ENCODE measurements at places on chromosomes 2 and 18.

DNA sequence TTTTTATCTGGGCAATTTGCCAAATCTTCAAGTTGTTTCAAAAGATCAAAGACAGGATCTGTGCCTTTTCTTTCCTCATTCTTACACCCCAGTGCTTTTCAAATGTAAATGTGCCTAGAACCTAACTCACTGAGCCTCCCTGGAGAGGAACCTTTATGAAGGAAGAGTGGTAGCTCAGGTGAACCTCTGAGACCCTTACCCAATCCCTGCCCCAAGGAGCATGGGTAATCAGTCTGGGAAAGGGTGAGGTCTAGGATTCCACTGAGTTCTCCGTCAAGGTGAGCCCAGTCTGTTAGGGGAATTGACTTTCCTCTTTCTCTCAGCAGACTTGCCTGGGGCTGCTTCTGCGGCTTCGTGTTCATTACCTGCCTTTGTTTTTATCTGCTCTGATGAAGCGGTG, 88.1 kb upstream of the MAP4K4 start:
- no peak for DNase-seq

DNA sequence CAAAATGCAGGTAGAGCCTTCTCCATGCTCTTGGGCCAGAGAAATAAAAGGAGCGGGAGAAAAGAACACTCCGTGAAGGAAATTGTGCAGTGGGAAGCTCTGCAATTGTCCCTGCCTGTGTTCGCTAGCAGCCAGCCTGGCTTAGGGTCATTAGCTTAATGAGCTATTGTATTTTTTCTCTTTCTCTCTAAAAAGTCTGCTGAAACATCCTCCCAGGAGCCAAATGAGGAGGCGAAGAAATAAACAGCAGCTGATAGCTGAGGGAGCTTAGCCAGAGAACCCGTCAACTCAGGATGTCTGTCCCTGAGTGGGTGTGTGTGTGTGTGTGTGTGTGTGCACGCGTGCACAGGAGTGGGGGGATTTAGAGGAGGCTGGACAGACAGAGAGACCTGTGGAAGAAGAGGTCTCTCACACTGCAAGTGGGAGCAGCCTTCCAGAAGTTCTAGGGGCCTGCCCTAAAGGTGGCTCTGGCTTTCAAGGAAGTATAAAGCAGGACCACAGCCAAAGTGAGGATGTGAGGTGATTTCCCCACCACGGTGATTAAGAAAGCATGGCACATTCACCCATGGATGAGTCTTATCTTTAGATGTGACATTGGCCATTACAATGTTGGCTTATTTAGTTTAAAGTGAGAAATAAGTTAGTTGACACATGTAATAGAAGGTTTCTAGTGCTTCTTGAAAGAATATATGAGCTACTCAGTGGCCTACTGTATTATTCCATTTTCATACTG, 690.4 kb downstream of the RNF144A start:
- no peak for DNase-seq

DNA sequence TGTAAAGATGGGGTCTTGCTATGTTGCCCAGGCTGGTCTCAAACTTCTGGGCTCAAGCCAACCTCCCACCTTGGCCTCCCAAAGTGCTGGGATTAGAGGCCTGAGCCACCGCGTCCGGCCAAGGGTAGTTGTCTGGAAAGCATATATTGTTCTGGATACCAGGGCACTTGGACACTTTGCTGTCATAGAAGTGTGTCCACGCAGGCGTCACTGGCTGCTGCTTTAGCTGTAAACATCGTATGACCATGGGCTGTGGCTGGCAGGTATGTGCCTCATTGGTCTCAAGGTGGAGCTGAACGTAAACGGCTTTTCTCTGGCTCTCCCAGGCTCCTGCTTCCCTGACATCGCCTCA, 3.2 kb upstream of the GPR35 start:
- no peak for DNase-seq

GRCh38 chr2:26327291-26328272, 18.4 kb upstream of the SELENOI start:
- no peak for DNase-seq

GRCh38 chr2:43491065-43491639, 104.7 kb downstream of the THADA start:
- no peak for DNase-seq

GRCh38 chr18:45777393-45777792, 48.1 kb upstream of the SIGLEC15 start:
- no peak for DNase-seq

DNA sequence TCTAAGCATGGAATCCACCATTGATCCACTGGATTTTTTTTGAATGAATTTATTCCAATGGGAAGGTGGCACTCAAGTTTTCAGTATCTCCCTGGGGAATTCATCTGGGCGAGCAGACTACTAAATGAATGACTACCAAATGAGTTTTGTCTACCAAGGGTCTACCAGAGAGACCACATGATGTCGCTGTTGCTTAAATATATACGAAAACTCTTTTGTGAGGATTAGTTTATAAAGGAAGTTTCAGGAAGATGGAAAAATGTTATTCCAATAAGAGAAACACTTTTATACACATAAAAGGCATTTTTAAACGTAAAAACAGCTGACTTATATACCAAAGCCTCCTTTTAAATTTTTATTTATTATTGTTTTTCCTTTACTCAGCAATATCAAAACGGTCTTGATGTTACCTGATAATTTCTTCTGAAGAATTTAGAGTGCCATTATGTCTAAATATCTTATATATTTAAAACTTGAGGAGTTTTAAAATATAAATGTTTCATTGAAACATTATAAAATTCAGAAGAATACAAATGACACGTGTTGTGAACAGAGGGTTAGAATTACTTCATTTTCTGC, 139.7 kb downstream of the HRH4 start:
- peak; percentile 20 for DNase-seq

GRCh38 chr2:43018179-43019024, 208.0 kb downstream of the ZFP36L2 start:
- peak; percentile 57 for DNase-seq

DNA sequence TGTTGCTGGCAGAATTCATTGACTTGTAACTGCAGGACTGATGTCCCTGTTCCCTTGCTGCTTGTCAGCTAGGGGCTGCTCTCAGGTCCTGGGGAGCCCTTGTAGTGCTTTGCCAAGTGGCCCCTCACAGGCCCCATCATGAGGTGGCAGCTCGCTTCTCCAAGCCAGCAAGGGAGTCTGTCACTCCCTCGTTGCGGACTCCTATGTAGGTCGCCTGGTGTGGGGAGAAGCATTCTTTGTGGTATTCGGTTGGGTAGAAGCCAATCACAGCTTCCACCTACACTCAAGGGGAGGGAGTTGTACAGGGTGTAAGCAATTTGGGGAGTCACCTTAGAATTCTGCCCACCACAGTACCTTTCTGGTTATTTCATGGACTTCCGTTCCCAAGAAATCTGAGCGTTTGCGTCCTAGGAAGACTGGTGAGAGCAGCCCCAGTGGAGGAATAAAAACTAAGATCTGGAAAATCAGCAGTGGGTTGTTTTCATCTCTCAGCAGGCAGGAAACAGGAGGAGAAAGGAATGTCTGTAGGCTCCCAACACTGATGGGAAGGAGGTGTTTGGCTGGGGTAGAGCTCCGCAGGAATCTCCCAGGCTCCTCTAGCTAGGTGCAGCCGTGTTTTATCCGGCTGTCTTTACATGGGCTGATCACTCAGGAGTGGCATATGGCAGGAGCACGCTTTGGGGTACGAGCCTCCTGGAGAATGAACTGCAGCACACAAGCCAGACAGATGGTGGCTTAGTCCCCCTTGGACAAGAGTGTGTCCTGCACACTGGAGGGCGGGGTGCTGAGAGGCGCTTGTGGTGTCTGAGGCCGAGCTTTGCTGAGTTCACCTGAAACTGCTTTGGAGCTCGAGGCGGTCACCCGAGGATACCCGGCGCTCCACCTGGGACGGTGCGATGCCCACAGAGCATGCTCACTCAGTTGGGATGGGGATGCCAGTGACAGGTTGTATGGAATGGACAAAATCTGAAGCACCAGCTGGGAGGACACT, 58.3 kb downstream of the LDLRAD4 start:
- no peak for DNase-seq

- DNase-seq: no peak
Measured at GRCh38 chr2:62858231-62858832, 152.8 kb downstream of the EHBP1 start.

GRCh38 chr2:74028741-74029140, 44.0 kb downstream of the TET3 start:
- no peak for DNase-seq

DNA sequence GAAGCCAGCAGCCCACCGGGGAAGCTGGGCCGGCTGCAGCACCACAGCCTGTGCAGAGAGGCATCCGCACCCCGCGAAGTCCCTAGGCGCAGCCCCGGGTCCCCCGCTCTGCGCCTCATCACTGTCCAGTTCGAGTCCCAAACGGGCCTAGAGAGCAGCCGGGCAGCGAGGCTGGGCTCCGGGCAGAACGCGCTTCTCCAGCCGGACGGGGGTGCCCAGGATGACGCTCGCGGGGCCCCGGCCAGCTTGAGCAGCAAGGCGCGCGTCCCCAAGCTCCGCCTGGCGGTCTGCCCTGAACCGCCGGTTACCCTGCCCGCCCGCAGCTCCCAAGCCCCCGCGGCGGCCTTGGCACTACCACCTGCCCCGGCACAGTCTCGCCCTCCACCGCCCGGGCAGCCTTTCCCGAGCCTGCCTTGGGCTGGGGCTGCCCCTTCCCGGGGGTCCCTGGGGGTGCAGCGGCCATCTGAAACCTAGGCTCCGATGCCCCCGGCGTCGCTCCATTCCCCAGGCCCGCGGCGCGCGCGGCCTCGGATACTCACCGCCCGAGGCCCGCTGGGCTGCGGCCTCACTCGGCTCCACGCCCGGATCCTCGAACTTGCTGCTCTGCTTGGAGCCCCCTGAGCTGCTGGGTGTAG, 591 bp downstream of the SLC16A14 start:
- DNase-seq: no peak

GRCh38 chr2:33126552-33126951, 179.8 kb downstream of the LTBP1 start:
- DNase-seq: no peak

DNA sequence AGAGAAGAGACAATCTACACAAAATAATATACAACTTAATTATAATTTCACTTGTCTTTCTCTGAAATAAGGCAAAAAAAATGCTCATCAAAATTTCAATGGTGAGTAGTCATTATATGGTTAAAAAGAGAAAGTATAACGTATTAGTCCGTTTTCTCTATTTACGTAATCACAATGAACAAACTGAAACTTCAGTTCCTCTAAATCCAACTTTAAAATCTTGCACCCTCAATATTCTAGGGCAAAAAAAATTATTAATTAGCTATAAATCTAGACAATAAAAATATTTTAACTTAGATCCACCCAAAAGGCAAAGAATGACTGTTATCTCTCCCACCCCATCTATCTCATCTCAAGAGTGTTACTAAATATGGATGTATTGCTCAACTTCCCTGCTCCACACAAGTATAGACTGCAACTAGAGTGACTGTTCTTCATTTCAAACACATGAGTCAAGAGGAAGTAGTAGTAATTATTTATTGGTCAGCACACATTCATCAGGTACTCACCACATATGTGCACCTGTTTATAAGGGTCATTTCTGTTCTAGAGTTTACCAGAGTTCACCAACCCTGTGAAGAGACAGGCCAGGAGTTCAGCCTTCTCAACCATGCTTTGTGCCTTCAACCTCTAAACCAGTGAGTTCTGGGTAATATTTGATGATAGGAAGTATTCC, 36.4 kb downstream of the STK39 start:
- peak; percentile 84 for DNase-seq

GRCh38 chr2:183998041-183998796, 600.1 kb upstream of the ZNF804A start:
- DNase-seq: no peak

- no peak for DNase-seq
Measured at GRCh38 chr2:160268151-160268781, 68.2 kb upstream of the ITGB6 start.

DNA sequence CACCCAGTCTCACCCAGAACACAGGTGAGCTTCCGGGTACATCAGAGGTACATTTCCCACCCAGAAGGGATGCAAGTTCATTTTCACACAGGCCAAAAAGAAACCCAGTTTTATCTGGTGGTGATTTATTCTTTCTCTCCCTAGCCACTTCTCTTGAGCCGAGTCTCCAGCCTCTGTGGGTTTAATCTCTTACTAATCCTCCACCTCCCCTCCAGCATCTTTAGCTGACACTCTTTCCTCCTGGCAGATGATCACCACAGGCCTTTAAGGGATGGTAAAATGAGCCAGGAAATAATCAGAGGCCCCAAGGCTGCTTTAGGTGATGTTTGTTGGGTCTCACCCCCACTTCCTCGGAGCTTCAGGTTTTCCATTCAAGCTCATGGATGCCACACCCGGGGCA, 145.7 kb upstream of the DLX2 start:
- no peak for DNase-seq

GRCh38 chr2:182345384-182345783, 81.5 kb downstream of the PDE1A start:
- DNase-seq: no peak

DNA sequence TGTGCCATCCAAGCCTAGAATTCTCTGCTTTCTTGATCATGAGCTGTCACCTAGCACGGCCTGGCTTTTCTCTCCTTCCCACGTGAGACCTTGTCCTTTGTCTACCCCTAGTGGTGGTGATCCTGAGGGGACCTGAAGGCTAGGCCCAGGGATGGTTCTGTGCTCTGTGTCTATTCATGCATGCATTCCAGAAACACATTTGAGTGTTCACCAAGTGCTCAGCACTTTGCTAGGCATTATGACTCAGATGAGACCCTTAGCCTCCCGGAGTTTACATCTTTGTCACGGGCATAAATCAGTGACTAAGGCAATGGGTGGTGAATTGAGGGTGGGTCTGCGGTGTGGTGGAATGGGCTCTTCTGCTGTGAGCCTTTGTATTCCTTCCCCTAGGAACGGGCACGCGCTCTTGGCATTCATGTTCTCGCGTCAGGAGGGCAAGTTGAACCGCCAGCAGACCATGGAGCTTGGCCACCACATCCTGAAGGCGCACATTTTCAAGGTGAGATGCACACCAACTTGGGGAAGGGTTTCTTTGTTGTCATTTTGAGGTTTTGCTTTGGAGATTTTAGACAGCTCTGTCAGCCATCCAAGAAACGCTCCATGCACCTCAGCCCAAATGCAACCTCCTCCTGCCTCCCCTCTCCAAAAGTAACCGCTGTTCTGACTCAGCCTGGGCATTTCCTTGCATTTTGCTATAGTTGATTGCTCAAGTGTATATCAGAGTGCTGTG, 100.9 kb downstream of the WDSUB1 start:
- no peak for DNase-seq

GRCh38 chr2:150043172-150043500, 444.3 kb downstream of the RND3 start:
- DNase-seq: no peak

- no peak for DNase-seq
Measured at GRCh38 chr2:159133797-159134196, 152.7 kb downstream of the WDSUB1 start.
